ENCODE measurements at places on chromosomes 3 and 15.

DNA sequence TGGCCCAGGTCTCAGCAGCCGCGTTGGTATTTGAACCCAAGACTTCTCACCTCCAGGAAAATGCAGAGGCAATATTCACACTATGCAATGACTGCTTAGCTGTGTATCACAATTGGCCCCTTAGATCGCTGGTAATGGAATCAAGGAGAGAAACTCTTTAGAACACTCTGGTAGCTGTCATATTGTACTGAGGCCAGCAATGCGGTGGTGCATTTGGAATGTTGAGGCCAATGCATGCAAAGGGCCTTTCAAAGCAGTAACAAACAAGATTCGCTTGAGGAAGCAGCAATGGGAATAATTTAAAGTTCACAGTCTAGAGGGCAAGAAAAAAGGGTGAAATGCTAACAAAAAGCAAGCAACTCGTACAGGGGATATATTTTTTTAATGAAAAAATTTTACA, 764.1 kb downstream of the GRM7 start:
- DNase-seq = no peak

DNA sequence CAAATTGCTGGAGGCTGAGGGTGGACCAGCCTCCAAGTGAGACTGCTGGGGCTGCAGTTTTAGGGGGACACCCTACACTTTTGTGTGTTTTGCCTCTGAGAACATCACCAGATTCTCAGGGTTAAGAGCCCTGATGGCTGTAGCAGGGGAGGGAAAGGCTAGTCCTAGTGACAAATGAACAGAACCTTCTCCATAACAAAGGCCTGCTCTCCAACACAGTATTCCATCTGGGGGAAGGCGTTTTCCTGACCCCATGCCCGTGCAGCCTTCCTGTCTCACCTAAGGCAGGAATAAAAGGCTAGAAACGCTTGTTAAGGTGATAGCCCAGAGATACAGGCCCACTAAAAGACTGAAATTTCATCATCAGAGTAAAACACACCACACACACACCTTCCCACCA, 50.2 kb upstream of the NSMCE3 start:
- no peak for DNase-seq

GRCh38 chr3:72347819-72348319, 500.4 kb downstream of the SHQ1 start:
- no peak for DNase-seq

GRCh38 chr3:52354676-52355075, 38.6 kb downstream of the DNAH1 start:
- no peak for DNase-seq

- DNase-seq = no peak
Measured at GRCh38 chr3:30578479-30578878, 27.9 kb upstream of the TGFBR2 start.

DNA sequence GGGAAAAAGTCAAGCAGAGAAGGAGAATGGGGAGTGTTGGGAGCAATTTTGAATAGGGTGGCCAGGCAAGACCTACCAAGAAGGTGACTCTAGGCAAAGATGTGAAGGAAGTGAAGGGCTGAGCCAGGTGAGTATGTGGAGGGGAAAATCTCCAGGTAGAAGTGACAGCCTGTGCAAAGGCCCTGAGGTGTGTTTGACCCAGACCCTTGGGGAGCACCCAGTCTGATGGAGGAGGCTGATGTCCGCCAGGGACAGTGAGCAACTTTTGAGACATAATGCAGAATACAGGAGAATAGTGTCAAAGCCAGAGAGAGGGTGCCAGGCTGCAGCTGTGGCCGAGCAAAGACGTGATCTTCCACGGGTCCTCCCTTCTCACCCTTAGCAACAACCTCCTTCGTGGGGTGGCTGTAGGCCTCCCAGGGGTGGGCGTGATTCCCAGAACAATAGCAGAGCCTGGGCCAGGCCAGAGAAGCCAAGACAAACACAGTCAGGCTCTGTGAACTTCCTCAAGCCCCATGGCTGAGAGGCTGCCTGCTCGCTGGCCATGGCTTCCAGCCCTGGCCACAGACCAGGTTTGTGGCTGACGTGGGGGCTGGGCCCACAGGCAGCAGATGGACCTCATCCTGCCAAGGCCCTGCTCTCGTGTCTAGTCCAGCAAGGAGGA, 58.1 kb downstream of the SLC6A6 start:
- peak; percentile 53 for DNase-seq

DNA sequence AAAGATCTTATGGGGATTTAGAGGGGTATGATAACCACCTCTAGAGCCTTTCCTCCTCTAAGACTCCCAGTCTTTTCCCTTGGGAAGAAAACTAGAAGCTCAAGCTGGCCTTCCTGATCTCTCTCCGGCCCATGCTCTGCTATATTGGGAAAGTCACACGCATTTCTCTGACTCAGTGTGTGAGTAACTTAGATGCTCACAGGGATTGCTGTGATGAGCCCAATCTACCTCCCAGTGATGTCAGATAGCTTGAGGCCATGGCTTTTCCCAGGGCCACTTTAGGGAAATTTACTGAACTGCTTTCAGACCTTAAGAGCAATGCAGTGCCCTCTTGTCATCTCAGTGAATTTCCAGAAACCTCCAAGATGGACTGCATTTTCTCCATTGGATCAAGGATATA, 8.6 kb upstream of the ST8SIA2 start:
- no peak for DNase-seq

GRCh38 chr3:186184021-186184420, 75.1 kb upstream of the ETV5 start:
- DNase-seq = no peak

- no peak for DNase-seq
Measured at GRCh38 chr15:29612701-29613100, 209.6 kb downstream of the TJP1 start.

- no peak for DNase-seq
Measured at GRCh38 chr3:188244395-188244861, 90.5 kb downstream of the LPP start.

DNA sequence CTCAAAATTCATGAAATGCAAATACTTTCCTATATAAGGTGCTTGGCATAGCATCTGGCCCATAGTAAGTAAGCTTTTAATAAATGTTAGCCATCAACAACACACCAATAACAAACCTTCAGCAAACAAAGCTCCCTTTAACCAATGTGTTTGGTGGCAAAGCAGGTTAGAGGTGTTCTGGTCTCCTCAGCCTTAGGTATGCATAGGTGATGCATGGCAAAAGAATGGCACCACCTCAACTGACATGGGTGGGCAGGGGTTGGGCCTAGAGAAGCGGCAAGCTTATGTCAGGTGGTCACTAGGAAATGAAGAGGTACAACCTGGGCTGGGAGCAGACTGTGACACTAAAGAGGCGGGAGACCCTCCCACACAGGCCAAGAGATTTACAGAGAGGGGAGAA, 38.2 kb downstream of the MRPS11 start:
- no peak for DNase-seq

- DNase-seq = no peak
Measured at GRCh38 chr3:117463276-117464115, 753.9 kb downstream of the TUSC7 start.

DNA sequence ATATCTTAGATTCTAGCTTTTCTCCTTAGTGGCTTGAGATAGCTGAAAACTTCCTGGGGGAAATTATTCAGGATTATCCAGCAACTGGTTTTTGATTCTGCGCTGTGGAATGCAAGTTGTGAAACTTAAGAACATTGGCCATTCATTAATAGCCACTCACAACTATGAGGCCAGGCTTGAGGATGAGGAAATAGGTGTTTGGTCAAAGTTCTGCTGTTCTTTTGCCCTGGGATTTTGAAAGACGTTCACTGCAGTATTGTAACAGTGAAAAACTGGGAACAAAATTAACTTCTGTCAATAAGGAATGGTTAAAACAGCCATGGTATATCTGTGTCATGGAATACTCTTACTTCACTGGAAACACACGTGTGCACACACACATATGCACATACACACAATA, 44.1 kb downstream of the CTXND1 start:
- no peak for DNase-seq

GRCh38 chr3:114846779-114847178, 300.3 kb downstream of the ZBTB20 start:
- no peak for DNase-seq

DNA sequence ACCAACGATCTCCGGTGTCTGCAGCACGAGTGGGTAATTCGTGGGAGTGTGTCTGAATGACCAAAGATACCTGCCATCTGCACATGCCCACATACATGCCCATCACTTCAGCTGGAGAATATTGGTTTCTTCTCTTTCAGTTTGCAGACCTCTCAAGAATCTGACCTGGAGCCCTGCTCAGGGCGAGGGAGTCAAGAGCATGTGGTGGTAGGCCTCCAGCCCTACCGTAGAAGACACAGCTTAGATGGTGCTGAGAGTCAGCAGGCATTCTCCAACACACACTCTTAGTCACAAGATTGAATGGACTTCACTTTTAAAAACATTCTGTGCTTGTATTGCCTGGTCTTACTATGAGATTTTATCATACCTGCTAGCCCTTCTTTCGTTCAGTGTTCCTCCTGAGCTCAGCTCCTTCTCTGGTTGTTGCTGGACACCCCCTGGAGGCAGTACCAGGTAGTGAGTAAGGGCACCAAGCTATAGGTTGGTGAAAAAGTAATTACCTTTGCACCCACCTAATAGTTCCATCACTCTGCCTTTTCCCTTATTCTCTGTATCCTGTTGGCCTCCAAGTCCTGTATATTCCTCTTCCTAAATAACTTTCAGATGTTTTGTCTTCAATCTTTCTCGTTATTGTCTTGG, 252.0 kb downstream of the CACNA2D3 start:
- DNase-seq = peak; percentile 42

DNA sequence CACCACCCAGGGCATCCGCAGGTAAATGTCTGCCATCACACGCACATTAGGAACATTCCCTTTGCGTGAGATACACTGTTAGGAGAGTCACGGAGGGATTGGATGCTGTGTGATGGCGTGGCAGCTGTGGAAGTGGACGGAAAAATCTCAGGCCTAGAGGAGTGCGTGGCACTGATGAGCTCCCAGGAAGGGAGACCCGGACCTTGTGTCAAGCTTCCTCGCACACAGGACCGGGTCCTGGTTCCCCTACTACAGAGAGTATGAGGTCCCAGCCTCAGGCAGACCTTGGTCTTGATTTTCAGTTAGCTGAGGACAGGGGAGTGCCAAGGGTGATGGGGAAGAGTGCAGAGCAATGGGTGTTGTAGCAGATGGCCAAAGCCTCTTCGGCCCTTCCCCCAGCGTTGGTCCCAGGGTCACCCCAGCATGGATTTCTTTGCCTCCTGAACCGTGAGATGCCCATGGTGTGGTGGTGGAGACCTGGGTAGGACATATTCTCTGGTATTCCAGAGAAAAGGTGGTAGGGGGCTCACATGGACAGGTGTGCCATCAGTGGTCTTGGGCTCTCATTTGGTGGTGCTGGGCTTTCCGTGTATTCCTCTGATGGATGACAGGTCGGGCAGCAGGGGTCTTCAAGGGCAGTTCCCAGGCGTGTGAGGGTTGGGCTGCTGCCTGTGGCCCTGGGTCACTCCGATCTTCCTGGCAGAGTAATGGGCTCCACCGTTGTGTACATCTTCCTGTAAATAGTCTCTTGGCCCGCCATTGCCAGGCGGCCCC, 105.1 kb downstream of the SNRPN start:
- no peak for DNase-seq

GRCh38 chr3:194602669-194603171, 30.5 kb downstream of the TMEM44 start:
- DNase-seq = no peak

DNA sequence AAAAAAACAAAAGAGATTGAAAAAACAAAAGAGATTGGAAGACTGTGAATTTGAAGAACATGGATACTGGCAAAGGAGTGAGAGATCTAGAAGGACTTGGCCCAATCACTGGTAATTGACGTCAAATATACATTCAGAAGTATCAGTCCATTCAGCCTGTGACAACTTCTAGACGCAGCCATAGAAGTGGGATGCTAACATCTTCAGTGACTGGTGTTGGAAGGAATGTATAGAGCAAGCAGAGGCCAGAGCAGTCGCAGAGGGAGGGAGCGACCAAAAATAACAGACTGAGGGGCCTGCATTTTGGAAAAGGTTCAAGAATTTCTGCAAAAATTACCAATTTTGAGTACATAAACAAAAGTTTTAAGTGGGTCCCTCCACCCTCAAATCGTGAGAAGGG, 473.3 kb downstream of the CADM2 start:
- no peak for DNase-seq

GRCh38 chr15:25689592-25689991, 173.5 kb downstream of the ATP10A start:
- no peak for DNase-seq

DNA sequence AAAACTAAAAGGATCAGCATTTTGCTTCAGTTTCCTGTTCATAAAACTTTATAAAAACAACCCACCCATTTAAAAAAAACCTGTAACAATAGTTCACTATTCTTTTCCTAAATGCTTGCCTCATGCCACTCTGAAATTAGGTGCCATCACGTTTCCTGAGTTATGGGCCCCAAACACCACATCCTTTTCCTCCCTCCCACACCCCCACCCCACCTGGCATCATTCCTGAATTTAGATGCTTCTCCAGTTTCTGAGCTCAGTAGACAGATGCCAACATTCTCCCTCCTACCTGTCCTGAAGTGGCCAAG, 11.9 kb upstream of the ARHGEF3 start:
- no peak for DNase-seq

- no peak for DNase-seq
Measured at GRCh38 chr3:53994986-53995603, 103.4 kb upstream of the SELENOK start.

- peak; percentile 39 for DNase-seq
Measured at GRCh38 chr3:182508919-182509711, 284.2 kb upstream of the ATP11B start.

GRCh38 chr3:127273206-127273605, 14.6 kb downstream of the PRR20G start:
- DNase-seq = no peak

GRCh38 chr3:107772016-107772415, 249.3 kb downstream of the BBX start:
- no peak for DNase-seq

DNA sequence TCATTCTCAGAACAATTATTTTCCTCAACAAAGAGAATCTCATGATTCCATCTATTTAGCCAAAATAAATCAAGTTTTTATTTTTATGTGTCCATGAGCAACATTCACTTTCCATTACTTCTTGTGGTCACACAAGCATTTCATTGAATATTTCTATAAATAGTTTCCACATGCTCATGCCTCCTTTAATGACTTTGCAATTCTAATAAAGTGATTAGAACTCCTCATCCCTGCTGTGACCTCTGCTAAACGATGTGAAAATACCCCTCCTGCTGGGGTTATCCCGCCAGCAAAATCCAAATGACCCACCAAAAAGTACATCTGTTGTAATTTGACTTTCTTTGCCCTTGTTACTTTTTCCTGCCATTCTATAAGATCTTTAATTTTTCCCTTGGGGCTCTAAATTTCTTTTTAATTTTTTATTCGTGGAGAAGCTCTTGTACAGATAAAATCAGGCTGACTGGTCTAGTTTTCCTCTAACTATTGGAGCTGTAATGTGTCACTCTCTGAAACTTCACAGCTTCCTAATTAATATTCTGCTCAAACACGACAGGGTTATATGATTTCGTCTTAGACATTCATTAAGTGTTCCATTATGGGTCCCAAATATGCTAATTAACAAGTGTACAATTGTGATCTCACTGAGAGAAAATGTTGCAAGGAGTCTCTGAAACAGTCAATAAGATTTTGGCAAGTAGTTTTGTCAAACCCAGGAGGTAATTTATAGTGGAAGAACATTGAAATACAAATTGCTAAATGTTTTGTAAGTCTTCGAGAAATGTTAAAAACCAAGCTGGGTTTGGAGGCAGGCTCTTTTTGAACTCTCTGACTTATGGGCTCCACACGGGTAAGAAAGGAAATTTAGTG, 533.1 kb upstream of the NAALADL2 start:
- no peak for DNase-seq

GRCh38 chr3:14216257-14217048, 37.8 kb downstream of the LSM3 start:
- DNase-seq = no peak

Data from NCI-H1092 treated with DMSO at 0.1 percent for 48 hours (cell line).